Spinal cord (tissue), 10 donors: ENCODE measurements at places on chromosomes 3 and 15. TPM values are rescaled to one million over a fixed set of nuclear protein-coding genes. Genes with fewer than 3 reads are reported as not detected.

DNA sequence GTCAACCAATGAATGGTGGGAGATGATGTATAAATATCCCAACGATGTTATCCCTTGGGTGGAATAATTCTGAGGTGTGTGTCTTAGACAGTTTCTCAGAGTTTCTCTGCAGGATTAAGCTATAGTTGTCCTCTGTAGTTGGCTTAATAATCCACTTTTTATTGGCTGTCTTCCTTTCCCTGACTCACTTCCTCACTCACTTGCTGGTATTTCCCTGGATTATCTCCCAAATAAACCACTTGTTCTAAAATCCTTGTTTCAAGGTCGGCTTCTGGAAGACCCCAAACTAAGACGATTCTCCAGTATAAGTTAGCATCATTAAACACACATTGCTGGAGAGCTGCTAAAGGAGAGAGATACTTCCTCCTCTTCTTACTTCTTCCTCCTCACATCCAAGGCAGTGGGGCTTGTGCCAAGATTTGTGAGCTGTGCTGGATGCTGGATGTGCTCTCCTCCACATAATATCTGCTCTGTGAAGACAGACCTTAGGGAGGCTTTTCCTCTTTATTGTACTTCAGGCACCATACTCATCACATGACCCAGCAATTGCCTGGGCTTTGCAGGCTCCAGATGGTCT, 22.5 kb upstream of the ROPN1 start:
- DNase-seq: no peak

GRCh38 chr15:56124391-56124790, 119.3 kb downstream of the RFX7 start:
- no peak for DNase-seq

- DNase-seq: no peak
Measured at GRCh38 chr3:115706311-115706829, 83.1 kb downstream of the GAP43 start.

DNA sequence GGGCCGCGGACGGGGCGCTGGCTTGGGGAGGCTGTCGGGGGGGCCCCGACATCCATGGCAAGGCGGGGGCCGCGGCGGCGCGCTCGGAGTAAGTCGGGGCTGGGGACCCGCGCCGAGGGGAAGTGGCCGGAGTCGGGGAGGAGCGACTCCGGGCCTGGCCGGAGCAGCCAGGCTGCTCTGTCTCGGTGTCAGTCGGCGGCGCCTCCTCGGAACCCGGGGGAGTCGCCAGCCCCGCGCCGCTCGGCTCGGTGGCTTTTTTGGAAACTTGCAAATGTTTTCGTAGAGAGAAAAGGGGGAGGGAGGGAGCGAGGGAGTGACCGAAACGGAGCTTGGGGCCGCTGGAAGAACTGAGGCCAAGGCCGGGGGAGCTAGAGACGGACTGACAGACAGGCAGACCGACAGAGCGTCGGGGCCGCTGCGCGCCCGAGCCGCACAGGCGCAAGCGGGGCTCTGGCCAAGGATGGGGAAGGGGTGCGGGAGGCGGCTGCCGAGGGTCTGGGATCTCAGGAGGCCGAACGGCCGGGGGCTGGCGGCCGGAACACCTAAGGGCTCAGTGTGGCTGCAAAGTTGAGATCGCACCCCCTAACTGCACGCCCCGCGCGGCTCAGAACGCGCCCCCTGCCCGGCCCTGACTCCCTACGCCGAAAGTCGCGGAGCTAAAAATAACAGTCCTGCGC, 5.0 kb downstream of the PTH1R start:
- DNase-seq: no peak

GRCh38 chr15:70281811-70282307, 184.1 kb upstream of the TLE3 start:
- no peak for DNase-seq

DNA sequence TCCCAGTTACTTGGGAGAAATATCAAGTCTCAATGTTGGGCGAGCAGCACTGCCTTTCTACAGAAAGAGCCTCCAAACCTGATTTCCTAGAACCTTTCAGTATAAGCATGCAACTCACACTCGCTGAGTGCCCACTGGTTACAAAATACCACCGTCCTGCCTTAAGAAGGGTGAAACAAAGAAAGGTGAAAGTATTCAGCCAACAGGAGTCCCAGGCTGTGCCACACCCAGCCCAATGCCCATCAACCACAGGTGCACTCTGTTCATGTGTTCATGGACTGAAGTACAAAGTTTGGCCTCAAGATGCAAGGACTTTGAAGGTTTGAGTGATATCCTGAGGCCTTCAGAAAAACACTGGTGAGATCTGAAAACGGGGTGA, 34.0 kb downstream of the IL17RD start:
- no peak for DNase-seq

Gene PLCB2
- 21.0 TPM for polyA plus RNA-seq
